NCI-H2081 (cell line): ENCODE measurements at places on chromosomes 12 and 14.

- no peak for DNase-seq
These were observed 15.1 kb upstream of the RPLP0 start for GRCh38 chr12:120215766-120216735.

DNA sequence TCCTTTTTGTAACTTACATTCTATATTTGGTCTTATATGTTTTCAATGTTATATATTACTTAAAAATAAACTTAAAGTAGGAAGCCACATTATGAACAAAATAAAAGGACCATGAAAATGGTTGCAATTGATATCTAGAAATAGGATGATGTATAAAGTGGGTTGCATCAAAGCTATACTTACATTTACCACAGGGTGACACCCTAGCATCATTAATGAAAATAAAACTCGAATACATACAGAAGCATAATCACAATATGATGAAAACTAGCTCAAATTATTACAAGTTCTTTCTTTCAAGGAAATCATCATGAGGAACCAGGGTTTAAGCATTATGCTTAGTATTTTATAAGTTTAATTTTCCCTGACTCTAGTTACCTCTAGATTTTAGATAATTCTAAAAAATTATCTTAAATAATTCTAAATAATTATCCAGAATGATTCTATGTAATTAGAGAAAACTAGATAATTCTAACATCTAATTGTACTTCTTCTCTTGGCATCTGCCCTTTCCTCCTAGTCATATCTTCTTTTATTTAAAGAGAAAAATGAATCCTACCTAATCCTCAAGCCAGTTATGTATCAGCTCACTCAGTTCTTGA is 31.2 kb downstream of the TAS2R7 start:
- DNase-seq: peak; percentile 43

GRCh38 chr12:116057356-116057755 is 220.1 kb downstream of the MED13L start:
- DNase-seq: no peak

DNA sequence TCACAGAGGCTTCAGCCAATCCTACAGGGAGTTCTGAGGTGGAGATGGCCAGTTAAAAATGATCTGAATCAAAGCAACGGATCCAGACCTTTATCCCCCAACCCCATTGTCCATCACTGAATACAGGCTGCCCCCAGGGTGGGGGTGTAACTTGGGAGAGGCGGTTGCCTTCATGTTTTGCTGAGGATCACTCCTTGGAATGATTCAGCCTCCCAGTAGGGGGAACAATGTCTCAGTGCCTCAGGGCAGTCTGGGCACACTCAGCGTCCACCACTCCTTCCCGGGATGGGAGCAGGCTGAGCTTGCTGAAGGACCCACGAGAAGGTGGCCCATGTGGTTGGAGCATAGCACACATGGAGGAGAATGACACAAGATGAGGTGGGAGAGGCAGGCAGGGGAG is 60.2 kb downstream of the RFX4 start:
- DNase-seq: no peak

- no peak for DNase-seq
These were observed 55.5 kb downstream of the SLC16A7 start for GRCh38 chr12:59651229-59651920.

- no peak for DNase-seq
These were observed 6.7 kb upstream of the KRT75 start for GRCh38 chr12:52440821-52441319.

DNA sequence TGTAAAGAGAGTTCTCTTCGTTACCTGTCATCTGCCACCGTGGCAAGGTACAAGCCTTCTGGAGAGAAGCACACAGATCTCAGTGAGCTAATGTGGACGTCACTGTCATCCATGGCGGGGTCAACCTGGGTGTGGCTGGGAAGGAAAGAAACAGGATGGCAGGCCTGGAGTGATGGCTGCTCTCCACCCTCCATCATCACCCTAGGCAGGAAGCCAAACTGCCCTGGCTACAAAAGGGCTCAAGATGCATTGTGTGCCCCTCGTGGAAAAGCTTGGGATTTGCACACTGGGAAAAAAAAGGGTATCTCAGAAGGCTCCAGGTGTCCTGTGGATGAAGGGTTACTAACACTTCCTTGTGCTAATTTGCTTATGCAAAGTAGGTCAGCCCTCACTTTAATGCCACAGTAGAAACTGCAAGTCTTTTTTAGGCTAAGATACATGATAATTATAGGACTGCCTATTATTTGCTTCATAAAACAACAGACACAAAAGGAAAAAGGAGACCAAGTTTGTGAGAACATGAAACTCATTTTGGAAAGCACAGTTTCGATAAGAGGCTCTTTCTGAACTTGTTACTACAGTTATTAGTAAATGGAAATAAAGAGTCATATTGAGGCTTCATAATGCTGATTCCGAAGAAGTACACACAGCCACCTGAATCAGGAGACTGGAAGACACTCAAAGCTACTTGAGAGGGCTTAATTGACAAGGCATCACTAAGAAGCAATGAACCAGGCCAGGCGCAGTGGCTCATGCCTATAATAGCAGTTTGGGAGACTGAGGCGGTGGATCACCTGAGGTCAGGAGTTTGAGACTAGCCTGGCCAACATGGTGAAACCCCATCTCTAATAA is 18.9 kb downstream of the RFC5 start:
- no peak for DNase-seq

DNA sequence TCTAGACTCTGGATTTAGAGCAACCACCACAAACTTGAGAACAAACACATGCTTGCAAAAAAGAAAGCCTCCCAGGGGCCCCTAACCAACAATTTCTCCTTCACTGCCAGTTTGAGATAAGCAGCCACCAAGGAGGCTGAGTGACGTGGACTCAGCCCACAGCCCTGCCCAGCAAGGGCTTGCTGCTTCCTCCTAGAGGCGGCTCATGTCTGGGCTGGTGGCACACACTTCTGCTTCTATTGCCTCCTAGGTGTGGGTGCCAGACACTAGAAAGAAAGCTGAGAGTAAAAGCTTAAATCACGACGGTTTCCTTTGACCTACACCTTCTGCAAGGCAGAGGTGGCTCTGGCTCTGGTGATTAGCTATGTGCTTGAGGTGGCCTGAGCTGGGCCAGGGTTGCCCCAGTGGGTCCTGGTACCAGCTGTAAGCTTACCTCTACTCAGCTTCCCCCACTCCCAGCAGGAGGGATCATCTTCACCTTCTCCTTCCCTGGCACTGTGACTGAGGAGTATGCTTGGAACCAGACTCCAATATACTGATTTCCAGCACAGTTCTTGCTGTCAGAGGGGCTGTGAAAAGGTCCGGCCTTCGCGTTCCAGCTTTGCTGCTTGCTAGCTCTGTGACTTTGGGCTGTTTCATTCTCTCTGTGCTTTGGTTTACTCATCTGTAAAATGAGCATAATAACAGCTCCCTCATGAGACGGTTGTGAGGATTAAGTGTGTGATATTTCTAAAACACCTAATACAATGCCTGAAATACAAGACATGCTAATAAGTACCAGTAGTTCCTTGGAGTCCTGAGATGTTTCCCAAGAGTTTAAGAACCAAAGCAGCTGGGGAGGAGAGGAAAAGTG is 89.7 kb upstream of the PARP11 start:
- DNase-seq: no peak

- no peak for DNase-seq
These were observed at the start of gene PLBD1 for GRCh38 chr12:14567351-14568162. PLBD1 (minus strand) TSS chr12:14567883; CDS start chr12:14567696, 187 bp downstream.

- DNase-seq: no peak
These were observed 179.9 kb upstream of the PELI2 start for GRCh38 chr14:55938249-55938791.

- DNase-seq: no peak
These were observed 3.5 kb upstream of the RNASE4 start for GRCh38 chr14:20680843-20681347.

DNA sequence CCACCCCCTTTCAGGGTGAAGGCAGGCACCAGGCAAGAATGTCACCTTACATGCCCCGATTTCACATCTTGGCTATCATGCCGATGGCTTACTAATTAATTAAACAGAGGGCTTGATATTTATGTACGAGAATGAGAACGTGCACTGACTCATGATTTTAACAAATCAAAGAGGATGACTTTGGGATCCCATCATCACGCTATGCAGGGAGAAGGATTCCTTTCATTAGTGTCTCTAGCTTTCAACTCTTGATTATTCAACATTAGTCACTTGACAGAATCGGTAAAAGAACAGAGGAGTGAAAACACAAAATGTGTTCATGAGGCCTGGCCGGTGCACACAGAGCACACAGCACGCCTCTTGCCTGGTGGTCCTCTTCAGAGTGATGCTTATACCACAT is 80.6 kb downstream of the PRKAB1 start:
- no peak for DNase-seq

DNA sequence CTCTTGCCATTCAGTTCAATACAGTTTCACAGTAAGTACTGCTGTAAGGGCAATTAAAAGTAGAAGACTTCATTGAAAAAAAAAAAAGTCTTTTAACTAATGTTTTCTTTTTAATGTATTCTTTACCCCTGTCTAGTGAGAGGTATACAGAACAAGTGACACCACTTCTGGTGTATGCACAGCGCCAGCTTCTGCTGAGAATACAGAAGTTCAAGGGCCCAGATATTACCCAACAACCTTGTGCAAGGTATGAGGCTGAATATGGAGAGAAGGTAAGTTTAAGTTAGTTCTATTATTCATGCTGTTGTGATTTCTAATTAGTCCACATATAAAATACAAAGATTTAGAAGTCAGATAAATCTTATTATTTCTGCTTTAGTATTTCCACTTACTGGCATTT is 168.7 kb downstream of the CFAP54 start:
- no peak for DNase-seq

- no peak for DNase-seq
These were observed 126.8 kb upstream of the CPSF6 start for GRCh38 chr12:69112616-69113015.

DNA sequence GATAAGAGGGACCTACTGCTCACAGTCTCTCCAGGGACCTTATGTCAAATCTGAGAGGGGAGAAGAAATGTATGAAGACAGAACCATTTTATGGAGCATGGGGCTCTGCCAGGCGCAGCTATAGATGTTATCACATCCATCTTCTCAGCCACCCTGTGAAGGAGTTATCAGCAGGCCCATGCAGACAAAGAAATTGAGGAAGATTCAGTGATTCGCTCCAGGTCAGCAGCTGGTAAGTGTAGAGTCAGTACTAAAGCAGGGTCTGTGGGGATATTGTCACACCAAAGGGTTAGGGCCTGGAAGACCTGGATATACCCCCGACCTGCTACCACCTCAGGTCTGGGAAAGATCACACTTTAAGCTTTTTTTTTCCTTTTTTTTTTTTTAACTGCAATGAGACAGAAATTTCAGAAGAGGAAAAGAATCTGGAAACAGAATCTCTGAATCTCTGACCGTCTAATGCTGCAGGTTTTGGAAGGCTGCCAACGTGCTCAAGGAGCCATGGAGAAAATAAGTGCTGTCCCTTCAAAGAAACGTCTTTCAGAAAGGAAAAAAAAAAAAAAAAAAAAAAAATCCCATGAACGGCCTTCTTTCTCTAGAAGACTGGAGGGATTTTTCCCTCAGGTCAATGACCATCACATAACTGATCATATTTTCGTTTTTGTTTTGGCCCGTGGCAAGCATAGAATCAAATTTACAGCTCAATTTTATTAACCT is 73.3 kb upstream of the PLEKHG7 start:
- no peak for DNase-seq

GRCh38 chr12:41684997-41685396 is 459.7 kb downstream of the GXYLT1 start:
- peak; percentile 50 for DNase-seq

- DNase-seq: peak; percentile 54
These were observed at the start of gene PRICKLE1 for GRCh38 chr12:42589465-42590329. PRICKLE1 (minus strand) TSS chr12:42589746; CDS start chr12:42472516, 117,230 bp downstream.

GRCh38 chr12:131862600-131862993 is 31.8 kb upstream of the ULK1 start:
- DNase-seq: no peak

DNA sequence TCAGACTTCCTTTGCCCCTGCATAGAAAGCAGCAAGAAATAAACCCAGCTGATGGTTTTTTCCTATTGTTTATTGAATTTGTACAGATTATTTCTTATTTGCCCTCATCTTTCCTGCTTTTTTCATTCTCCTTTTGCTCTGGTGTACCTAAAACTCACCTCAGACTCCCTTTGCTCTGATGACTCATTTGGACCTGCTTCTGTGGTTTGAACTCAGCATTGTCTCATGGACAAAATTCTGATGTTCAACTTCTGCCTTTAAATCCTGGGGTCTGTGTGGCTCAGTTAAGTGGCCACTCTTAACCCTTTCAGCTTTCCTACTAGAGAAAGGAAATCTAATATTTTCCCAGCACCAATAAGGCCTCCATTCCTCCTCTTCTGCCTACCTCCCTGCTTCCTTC is 3.5 kb upstream of the SENP1 start:
- DNase-seq: no peak

DNA sequence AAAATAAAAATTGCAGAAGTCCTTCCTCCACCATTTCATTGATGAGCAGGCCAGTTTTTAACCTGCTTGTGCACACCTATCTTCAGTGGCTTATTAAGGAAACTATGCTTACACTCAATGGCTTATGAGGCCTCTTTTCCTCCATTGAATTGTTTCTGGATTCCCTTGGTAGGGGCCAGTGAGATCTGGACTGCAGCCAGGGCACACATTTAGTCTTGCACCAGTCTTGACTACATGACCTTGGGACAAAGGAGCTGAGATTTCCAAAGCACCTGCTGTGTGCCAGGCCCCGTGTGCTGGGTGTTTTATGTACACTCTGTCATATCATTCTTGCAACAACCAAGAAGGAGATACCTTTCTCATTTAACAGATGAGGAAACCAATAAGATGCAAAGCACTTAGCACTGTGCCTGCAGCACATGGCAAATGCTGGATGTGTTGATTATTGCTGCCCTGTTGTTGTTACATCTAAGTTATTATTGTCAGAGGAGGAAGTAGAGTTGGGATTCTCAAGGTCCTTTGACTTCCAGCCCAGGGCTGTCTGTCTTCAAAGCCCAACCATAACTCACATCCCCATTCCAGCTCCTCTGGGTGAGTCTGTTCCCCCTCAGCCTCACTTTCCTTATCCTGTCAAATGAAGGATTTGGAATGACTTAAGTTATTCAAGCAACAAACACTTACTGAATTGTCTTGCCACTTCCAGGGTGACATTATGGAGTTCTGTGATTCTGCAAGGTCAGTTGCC is 31.6 kb upstream of the RIN3 start:
- no peak for DNase-seq

- DNase-seq: peak; percentile 81
These were observed 112.6 kb downstream of the RBM19 start for GRCh38 chr12:113853491-113853890.

GRCh38 chr14:35519986-35520385 is 14.0 kb upstream of the INSM2 start:
- DNase-seq: no peak

GRCh38 chr14:38257507-38257906 is 1.6 kb upstream of the CLEC14A start:
- no peak for DNase-seq

- DNase-seq: no peak
These were observed 38.7 kb downstream of the PPHLN1 start for GRCh38 chr12:42364692-42365091.

GRCh38 chr14:19771895-19772430 is 1.3 kb upstream of the OR4M1 start:
- no peak for DNase-seq

DNA sequence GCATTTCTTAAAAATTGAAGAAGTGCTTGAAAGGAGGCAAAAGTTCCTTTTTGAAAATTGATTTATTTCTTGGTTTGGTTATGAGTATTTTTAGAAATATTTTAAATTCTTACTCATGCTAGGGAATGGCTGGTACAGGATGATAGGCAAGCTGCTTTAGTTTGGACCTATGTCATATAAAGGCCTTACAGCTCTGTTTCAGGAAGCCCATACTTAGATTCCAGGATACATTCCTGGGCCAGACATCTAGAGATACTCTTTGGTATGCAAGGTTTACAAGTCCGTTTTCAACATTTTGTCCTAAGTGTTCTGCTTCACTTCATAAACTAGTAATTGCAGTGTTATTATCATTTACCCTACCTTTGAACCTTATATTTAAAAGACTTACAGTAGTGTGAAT is 186.8 kb downstream of the FUT8 start:
- DNase-seq: no peak
